ENCODE measurements at places on chromosomes 5 and 9.

GRCh38 chr9:129879103-129879699 is 43.9 kb downstream of the USP20 start:
- no peak for DNase-seq

DNA sequence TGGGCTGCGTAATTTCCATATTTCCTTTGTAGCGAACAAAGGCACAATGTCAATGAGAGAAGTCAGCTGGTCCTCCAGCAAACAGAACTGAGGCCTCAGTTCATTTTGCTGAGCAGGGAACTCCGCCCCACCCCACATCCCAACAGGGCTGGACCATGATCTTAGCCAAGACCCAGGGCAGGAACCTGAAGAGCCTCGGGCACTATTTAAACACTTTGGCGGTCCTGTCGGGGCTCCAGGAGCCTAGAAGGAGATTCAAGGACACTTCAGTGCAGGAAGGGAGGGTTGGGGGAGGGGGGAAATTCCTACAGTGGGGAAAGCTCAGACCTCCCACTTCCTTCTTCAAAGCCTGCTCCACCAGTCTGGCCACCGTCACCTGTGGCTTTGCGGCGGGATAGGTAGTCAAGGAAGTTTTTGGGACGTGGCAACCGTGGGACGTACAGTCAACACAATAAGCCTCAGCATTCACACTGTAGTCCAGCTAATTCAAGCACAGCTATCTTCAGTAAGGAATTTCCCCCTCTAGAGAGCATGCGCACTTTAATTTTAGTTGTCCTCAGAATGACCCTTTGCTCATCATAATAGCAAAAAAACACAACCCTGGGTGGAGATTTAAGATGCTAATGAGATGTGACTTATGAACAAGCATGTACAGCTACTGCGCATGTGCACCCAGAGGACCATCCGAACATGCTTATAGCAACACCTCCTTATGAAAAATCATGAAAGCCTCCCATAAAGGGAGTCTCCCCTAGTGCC is 30.9 kb downstream of the S1PR3 start:
- DNase-seq = no peak

DNA sequence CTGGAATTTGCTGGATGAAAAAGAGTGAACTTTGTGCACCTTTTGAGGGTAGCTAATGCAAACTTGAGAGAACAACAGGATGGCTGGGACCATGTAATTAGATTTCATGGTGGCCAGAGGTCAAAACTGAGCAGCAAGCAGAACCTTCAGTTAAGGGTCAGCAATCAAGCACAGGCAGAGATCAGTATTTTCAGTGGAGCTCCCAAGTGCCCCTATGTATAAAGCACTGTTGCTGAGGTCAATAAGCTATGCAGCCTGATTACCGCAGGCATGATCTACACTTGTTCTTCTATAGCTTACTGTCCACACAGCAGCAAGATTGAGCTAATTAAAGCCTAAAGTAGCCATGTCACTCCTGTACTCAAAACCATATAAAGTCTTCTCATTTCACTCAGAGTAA is 62.1 kb upstream of the TMC1 start:
- no peak for DNase-seq

DNA sequence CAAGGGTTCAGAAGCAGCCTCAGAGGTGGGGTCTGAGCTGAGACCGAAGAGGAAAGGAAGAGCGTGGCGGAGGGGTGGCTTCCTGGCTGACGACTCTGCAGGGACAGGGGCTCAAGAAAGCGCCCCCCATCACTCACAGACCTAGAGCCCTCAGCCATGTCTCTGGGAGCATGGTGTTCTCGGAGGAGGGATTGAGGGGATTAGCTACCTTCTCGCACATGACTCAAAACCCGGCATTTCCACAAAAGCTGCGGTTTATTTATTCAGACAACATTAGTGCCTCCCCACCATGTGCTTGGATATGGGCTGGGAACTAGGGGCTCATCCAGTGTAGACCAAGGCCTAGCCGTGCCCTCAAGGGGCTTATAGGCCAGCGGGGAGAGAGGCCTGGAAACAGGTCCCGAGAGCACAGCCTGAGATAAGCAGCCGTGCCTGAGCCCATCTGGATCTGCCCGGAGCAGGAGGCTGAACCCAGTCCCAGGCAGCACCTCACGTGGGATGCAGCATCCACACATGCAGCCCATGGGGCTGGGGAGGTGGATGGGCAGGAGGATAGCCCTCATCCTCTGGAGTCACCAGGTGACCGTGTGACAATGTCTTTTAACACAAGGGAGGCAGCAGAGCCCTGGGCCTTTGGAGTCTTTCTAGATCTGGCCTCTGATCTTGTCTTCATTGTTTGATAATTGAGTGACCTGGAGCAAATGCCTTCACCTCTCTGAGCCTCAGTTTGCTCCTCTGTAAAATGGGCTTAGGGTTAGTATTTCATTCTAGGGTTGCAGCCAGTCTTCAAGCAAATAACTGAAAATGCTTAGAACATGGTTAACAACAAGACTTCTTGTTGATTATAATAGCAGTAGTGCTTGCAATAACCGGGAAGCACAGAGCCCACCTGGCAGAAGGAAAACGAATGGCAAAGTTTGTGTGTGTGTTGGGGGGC is 878 bp upstream of the HMCN2 start:
- no peak for DNase-seq

DNA sequence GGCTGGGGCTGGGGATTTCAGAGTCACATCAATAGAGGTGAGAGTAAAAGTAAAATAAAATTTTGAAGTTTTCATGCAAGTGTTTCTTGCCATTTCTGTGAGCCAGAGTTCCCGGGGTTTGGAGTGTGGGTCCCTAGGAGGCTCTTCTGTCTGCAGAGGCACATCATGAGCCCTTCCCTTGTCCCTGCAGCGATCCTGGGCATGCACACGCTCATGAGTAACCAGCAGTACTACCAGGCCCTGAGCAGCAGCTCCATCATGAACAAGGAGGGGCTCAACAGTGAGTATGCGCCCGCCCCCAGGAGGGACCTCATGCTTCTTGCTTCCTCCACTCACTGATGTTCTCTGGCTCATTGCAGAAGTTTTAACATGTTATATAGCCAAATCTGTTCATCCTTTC is 61.1 kb downstream of the TMOD1 start:
- no peak for DNase-seq

- no peak for DNase-seq
These were observed 132.4 kb downstream of the MCTP1 start for GRCh38 chr5:95152535-95152934.

DNA sequence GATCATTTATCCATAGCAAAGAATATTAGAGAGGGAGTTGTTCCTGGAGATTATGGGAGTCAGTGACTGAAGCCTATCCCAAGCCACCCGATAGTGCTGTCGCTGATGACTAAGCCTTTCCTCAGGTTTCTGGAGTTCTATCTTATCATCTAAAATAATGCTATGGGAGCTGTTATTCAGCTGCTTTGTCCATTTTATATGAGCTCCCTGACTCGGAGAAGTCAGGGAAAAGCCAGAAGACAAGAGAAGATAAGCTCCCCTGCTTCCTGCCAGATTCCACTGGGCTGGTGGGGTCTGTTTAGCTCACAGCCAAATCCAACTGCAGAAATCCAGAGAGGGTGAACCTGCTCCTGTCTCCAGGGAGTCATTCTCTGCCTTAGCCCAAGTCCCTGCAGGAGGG is 148.2 kb downstream of the DROSHA start:
- DNase-seq = no peak

- DNase-seq = no peak
These were observed 11.3 kb downstream of the ANKDD1B start for GRCh38 chr5:75622564-75622963.

GRCh38 chr5:136159457-136159856 is 26.8 kb downstream of the SMAD5 start:
- DNase-seq = no peak

DNA sequence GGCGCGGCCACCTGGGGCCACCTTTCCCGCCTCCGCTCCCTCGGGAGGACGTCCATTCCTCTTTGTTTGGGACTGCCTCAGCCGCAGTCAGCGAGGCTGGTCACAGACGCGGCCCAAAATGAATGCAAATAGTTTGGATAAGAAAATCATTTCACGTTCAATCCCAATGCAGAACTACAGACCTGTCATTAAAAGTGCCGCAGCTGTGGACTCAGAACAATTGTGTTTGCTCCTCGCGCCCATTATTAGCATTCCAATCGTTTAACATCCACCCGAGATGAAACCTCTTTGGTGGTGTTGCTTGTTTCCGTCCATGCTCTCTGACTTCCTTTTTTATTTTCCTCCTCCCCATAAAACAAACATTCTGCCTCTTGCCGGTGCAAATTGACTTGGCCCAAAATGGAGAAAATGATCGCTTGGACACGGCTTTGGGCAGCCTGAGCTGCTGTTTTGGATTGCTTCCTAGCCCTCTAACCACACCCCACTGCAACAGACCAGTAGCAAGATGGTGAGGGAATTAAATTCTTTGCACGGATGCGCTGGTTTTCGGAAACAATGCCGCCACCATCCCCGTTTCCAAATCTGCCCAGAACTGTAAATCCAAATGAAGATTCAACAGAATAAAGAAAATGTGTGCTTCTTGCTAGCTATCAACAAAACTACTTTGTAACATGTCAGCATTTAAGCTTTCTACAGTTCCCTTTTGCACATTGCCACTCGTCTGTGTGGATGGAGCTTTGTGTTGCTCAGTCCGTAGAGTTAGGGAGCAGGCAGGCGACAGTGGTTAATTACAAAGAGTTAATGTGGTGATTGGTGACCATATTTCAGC is 784 bp downstream of the NLN start:
- DNase-seq = no peak

- peak; percentile 24 for DNase-seq
These were observed 732 bp downstream of the SNAPC3 start for GRCh38 chr9:15423231-15423985.

Data from CD4-positive, alpha-beta memory T cell (primary cell).